ENCODE measurements at places on chromosomes 3 and 15. TPM values are rescaled to one million over a fixed set of nuclear protein-coding genes. Genes with fewer than 3 reads are reported as not detected.

Gene UNC45A
- 28.4 TPM for total RNA-seq

Gene MGLL
- 75.9 TPM for total RNA-seq

Gene SLC25A26
- total RNA-seq = 23.9 TPM

Gene ZNF621
- 10.5 TPM for total RNA-seq

Gene MYZAP
- total RNA-seq = 764 TPM

Gene IL17RE
- 1.0 TPM for total RNA-seq

Gene CKMT1A
- not detected for total RNA-seq

Gene EXD1
- not detected for total RNA-seq

Gene MRPS11
- total RNA-seq = 52.6 TPM

Gene CHRFAM7A
- 1.2 TPM for total RNA-seq

Gene PP2D1
- total RNA-seq = not detected

Gene TUSC7
- not detected for total RNA-seq

Gene LRRC57
- 15.0 TPM for total RNA-seq

Measured in right cardiac atrium (tissue), 5 donors.